ENCODE measurements at places on chromosomes 12 and 14. TPM values are rescaled to one million over a fixed set of nuclear protein-coding genes. Genes with fewer than 3 reads are reported as not detected.

RNU4-1 gene
- total RNA-seq: 976 TPM

DNA sequence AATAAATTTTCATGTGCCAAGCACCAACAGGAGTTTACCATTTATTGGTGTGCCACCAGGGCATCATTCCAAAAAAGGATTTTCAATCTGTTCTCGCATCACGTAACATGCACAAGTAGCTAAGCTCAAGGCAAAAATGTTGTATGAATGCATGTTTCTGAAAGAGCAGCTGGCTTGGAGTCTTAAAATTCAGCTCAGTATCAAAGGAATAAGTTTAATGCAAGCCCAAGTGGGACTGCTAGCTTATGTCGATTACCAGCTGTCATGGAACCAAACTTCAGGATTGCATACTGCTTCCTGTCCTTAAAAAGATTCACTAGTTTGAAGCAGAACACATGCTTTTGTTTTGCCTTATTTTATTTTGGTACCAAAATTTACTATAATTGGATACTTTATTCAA lies 437.0 kb downstream of the FSCB start:
- DNase-seq: no peak

DNA sequence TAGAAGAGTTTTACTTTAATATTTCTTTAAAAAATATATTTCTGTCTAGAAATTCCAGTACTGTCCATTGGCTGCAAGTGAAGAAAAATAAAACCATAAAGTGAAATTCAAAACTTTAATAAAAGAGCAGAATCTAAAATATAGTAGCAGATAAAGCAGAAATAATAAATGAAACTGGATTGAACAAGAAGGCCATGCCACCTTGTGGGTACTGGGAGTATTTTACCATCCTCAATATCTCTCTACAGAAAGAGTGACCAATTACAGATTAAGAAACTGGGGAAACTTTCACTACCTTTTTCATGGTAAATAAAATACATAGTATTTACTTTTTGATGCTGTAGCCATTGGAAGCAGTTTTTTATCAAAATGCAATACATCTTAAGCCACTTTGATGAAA lies 220.5 kb downstream of the BCAT1 start:
- DNase-seq: no peak

DNA sequence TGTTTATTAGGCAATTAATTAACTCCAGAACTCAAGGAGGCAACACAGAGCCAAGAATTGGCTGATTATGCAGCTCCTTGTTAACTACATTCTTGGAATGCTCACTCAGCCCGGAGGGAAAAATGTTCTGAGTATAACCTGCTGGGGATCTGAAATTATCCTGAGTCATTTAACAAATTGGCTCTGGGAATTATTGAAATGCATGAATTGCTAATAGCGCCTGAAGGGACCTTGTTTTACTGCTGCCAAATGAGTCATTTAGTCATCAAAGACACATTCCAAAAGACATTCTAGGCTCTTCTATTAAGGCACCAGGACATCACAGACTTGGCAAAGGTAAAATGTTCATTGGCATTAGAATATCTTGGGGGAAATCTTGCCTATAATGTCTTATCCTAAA lies 13.0 kb downstream of the TMEM52B start:
- no peak for DNase-seq
